NCI-H1105 treated with DMSO at 0.1 percent for 48 hours (cell line): ENCODE measurements at places on chromosomes 6 and 20.

GRCh38 chr20:37941332-37941731 lies 38.4 kb downstream of the VSTM2L start:
- no peak for DNase-seq

DNA sequence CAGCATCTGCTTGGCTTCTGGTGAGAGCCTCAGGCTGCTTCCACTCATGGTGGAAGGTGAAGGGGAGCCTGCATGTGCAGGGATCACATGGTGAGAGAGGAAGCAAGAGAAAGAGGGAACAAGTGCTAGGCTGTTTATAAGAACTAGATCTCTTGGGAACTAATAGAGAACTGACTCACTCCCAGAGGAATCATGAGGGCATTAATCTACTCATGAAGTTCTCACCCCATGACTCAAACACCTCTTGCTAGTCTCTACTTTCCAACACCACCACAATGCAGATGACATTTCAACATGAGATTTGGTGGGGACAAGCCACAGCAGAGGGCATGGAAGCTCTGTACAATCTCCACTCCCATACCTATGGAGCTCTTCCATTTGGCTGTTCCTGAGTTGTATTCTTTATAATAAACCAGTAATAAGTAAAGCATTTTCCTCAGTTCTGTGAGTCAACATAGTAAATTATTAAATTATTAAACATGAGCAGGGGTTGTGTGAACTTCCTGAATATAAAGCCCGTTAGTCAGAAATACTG lies 524.1 kb upstream of the NRSN1 start:
- DNase-seq: no peak

GRCh38 chr6:86456821-86457220 lies 480.5 kb upstream of the HTR1E start:
- no peak for DNase-seq

DNA sequence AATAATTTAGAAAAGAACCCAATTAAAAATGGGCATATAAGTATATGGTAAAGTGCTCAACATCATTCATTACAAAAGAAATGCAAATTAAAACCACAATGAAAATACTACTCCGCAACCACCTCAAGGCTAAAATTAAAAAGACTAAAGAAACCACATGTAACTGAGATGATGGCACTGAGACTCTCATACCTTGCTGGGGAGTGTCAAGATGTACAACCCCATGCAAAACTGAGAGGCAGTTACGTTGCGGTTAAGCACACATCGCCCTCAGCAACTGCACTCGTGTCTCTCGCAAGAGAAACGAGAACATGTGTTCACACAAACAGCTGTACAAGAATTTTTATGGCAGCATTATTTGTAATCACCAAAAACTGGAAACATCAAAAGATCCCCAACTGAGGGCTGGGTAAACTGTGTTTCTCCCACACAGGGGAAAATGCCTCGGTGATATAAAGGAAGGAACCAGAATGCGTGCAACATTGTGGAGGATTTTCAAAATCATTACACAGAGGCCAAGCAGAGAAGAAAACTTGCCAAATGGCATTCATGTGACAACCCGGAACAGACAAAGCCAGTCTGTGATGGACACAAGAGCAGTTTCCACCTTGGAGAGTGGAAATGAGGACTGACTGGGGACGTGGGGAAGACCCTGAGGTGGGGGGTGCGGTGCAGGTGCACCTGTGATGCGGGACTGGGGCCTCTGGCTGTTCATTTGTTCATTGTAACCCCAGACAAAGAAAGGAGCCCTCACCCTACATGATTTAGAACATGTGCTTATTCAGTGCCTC lies 144.9 kb downstream of the WDR27 start:
- DNase-seq: no peak

DNA sequence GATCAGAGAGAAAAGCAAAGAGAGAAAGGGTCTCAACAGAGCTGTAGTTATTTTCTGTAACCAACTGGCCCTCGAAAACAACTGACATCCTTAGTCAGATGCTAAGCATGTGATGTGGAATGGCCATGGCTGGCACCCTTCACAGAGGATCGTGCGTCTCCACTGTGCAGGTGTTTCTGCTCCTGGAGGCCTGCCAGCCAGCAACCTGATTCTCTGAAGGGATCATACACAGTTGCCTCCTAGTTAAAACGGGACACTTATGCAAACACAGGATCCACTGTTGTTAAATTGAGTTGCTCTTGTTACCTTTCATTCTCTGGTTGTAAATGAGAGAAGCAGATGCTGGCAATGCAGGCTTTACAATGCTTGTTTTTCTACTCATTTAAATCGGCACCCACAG lies 148.5 kb downstream of the HDGFL1 start:
- peak; percentile 98 for DNase-seq

DNA sequence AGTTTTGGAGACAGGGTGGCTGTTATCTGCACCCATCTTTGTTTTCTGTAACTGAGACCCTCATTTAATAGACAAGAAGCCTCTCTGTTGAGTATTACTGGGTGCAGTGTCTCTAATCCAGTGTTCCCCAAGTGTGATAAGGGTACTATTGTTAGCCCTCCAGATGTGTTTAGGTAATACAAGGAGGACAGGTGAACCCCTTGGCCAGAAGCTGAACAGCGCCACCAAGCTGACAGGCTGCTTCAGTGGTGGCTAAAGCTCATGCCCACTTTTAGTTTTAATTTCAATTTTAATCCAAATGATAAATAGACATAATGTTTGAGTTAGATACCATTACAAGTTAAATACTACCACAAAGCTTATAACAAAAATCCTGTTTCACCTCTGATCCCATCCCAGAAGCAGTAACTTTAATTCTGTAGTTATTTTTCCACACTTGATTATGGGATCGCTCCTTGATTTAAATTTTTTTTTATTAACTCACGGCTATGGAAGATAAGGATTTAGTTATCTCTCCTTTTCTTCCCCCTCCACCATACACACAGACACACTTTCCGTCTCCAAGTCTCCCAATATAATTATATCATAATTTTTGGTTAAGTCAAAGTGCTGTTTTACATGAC lies 8.4 kb upstream of the STK35 start:
- DNase-seq: peak; percentile 41

GRCh38 chr6:8674126-8674525 lies 238.8 kb upstream of the SLC35B3 start:
- DNase-seq: no peak

- no peak for DNase-seq
Measured at GRCh38 chr6:126054258-126054702, 67.9 kb downstream of the TRMT11 start.

DNA sequence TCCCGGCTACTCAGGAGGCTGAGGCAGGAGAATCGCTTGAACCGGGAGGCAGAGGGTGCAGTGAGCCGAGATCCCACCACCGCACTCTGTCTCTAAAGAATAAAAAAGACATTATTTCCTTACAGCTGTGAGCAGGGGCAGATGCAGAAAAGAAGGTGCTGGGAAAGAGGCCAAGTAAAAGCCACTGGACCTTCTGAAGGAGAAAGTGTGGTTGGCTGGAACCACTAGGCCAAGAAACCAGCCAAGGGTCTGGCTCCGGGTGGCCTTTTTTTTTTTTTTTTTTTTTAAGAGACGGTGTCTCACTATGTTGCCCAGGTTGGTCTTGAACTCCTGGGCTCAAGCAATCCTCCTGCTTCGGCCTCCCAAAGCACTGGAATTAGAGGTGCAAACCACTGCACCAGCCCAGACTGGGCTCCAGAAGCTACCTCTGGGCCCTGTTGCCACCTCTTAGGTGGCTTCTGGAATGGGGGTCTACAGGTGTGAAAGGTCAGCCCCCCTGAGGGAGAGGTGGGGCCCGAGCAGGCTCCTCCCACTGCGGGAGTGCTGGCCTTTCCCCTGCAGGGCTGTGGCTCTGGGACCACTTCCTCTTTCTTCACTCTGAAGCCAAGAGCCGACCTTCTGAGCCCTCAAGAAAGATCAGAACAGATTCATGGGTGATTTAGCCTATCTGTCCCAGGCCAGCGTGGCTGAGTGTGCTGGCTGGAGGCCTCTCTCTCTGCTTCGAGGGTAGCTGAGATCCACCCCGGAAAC lies at the start of gene FGD2:
Gene FGD2, plus strand, starts transcription at position 595 of the 750 bp plus-strand sequence. CDS start 163 bp downstream, outside the sequence.
- no peak for DNase-seq

GRCh38 chr6:37696220-37696840 lies 1.4 kb downstream of the MDGA1 start:
- no peak for DNase-seq

DNA sequence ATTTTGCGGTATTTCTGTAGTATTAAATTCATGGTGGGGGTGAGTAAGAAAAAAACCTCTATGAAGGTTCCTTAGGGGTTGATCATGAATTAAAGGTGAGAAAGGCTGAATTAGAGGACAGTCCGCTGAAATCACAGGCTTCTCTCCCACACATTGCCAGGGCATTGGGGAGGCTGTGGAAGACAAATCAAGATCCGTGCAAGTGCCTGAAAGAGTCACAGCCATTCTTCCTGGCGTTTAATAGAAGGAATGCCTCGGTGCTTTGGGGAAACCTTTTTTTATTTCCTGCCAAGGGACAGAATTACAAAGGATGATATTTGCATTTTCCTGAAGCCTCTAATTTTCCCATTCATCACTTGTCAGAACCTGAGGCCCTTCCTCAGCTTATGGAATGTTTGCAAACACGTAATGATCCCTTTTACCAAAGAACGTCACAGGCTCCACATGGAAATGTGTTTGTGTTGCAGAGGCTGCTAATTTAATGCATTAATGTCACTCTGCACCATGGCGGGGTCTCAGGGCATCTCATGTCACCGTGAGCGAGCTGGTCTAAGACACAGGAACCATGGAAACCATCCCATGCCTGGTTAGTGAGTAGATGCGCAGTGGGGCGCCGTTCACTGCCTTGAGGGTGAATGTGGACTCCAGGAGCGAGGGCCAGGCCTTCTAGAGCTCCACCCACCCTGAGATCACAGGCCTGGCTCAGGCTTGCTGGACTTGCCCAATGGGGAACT lies 185.9 kb upstream of the SULF2 start:
- no peak for DNase-seq

- DNase-seq: no peak
Measured at GRCh38 chr6:30769853-30770524, 25.6 kb upstream of the IER3 start.

- no peak for DNase-seq
Measured at GRCh38 chr20:25491446-25492038, 84.1 kb downstream of the GINS1 start.

GRCh38 chr6:84086545-84087429 lies 53.2 kb downstream of the MRAP2 start:
- no peak for DNase-seq

DNA sequence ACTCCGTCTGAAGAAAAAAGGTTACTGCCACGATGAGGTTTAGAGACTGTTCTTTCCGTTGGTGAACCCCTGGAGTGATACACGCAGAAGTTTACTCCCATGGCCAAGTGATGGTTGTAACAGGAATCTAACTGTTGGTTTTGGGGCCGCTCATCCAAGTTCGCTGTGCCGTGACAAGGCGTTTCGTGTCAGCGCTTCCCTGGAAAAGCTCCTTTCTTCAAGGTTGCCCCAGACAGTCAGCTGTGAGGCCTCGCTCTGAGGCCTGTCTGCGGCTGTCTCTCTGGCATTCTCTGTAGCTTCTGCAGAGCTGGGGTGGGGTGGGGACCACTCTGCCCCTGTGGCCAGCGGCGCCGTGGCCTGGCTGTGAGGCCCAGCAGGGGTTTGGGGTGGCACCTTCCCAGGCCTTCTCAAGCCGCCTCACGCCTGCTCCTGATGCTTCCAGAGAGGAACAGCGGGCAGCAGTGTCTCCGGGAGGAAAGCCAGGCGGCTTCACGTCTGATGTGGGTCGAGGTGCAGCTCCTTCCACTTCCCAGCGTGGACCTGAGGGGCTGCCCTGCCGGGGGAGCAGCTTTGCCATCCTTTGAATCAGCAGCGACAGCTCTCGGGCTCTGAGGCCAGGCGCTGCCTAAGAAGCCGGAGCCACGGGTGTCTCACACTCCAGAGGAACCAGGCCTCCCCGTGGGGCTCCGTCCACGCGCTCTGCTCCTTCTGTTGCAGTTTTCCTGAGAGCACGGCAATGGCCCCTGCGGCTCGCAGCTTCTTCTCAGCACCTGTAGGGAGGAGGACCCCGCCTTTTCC lies 76.2 kb downstream of the SMOC2 start:
- DNase-seq: no peak

GRCh38 chr20:24785141-24786110 lies 163.6 kb upstream of the CST7 start:
- no peak for DNase-seq

GRCh38 chr6:44636561-44637248 lies 249.2 kb downstream of the CDC5L start:
- DNase-seq: no peak

DNA sequence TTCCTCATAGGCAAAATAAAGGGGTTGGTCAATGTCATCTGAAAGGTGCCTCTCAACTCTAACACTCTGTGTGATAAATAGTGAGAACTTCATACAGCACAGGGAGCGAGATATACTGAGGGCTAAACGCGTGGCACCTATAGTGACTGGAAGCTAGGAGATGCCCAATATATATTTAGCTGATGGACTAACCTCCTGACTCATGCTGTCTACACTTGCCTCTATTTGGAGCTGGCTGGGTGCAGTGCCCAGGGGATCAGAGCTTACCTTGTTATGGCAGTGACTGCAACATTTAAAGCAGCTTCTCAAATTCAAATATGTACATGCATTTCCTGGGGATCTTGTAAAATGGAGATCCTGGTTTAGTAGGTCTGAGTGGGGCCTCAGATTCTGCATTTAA lies 111.6 kb upstream of the PLN start:
- no peak for DNase-seq

DNA sequence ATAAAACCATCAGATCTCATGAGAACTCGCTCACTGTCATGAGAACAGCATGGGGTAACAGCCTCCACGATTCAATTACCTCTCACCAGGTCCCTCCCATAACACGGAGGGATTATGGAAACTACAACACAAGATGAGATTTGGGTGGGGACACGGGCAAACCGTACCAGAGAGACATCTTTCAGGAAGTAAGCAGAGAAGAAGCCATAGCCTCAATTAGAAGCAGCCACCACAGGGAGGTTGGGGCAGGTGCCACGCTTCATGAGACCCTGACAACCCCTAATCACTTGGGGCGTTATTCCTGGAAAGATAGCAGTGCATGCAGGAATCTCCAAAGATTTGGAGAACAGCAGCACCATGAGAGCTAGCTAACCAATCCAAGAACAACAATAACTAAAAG lies 52.9 kb upstream of the SIRPG start:
- no peak for DNase-seq

GRCh38 chr6:6007366-6008088 lies 802 bp upstream of the NRN1 start:
- DNase-seq: peak; percentile 76

- no peak for DNase-seq
Measured at GRCh38 chr6:14280766-14281293, 163.3 kb downstream of the CD83 start.

DNA sequence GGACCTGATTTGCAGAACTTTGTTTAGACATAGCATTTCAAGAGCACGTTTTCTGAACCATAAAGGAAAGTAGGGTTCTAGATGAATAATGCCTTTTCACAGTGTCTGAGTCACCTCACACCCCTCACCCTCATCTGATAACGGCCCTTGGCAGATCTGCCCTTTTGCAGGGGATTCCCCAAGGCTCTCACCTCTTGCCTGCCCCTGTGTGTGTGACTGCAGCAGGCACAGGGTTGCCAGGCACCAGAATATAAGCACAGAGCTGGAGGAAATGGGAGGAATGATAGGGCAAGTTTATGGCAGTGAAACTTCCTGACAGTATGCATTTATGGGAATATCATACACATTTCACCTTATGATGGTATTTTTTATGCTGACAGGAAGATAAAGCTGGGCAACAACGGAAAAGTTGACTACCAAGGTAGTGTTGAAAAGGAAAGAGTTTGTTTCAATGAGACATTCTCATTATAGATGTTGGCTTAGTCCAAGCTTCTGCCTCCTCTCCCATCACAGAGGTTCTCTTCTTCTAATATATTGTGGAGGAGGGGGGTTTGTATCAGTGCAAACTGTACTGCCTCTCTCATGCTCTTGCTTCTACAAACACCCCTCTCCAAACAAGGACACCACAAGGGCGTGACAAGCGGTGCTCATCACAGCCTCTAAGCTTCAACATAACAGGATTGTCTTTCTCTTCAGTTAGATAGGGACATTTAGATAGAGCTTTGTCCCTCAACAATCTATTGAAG lies 101.5 kb upstream of the BACH2 start:
- no peak for DNase-seq
